ENCODE measurements at places on chromosomes 3 and 15. TPM values are rescaled to one million over a fixed set of nuclear protein-coding genes. Genes with fewer than 3 reads are reported as not detected.
A peak's percentile ranks its signal among the peaks of the same experiment; 100 is the strongest.

- no peak for DNase-seq
These were observed 16.4 kb downstream of the MYL3 start for GRCh38 chr3:46846624-46847542.

DNA sequence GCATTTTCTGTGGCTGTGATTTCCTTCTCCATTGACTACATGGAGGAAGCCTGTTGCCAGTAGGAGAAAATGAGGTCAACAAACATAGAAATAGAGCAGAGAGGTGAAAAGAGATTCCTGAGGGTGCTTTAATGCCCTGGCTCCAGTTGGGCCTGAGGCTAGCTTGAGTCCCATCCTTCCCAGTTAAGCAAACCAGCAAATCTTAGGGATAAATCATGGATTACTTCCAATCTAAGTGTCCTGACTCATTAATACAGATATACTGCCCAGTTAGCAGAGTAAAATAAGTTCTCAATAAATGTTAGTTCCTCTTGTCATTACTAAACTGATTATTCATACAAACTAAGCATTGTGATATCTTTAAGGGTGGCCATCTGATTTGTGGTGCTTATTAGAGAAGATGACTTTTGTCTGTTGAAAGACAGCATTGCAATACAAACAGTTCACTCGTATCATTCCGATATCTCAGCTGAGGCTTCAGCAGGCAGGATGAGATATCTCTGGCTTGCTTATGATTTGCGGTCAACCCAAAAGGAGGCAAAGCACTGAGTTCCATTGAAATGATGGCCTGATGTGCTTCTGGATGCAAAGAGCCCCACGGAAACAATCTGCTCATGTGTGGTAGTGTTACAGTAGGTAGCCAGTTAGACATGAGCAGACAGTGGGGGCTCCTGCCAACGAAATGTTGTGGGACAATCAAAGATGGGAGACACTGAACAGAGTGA is 6.6 kb upstream of the STARD5 start:
- DNase-seq: no peak

DNA sequence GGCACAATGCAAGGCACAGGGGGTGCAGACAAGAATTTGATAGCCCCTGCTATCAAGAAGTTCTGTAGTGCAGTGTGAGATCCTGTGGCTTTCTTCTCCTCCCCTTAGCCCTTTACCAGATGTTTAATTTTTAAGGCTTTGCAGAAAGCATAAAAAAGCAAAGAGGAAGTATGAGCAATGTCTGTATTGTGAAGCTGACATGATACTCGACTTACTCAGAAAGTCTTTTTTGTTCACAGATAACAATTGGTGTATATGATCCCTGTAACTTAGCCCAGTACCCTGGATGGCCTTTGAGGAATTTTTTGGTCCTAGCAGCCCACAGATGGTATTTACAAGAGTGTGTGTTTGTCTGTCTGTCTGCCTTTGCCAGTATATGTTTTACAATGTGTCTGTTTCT is 58.9 kb downstream of the ATG7 start:
- DNase-seq: no peak

DNA sequence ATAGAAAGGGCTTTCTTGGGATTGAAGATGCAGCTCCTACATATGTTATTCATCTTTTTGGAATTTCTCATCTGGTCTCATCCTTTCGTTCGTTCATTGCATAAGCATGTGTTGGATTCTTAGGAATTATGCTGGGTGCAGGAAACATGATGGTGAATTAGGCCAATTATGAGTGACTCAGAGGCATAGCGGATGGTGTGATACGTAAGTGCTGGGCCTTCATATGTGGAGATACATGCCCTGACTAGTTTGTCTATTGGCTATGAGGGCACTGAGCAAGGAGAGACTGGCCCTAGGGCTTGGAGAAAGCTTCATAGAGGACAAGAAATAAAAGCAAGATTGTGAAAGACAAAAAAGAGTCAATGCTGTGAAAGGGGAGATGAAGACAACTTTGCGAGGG is 235.1 kb downstream of the MYRIP start:
- no peak for DNase-seq

DNA sequence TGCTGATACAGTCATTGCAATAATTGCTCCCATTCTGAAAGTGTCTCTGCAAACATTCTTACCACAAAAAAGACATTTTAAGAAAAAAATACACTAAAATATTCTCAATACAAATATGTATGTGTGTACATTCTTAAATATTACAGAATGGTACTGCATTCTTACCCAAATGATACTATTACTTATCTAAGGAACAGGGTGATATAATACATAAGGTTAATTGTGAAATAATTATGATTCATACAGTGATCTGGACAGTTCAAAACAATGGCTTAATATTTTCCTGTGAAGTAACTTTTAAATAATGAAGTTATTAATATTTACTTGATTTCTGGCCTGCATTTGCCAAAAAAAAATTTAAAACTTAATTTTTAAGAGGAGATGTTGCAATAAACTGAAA is 694.6 kb downstream of the TUSC7 start:
- no peak for DNase-seq

DNA sequence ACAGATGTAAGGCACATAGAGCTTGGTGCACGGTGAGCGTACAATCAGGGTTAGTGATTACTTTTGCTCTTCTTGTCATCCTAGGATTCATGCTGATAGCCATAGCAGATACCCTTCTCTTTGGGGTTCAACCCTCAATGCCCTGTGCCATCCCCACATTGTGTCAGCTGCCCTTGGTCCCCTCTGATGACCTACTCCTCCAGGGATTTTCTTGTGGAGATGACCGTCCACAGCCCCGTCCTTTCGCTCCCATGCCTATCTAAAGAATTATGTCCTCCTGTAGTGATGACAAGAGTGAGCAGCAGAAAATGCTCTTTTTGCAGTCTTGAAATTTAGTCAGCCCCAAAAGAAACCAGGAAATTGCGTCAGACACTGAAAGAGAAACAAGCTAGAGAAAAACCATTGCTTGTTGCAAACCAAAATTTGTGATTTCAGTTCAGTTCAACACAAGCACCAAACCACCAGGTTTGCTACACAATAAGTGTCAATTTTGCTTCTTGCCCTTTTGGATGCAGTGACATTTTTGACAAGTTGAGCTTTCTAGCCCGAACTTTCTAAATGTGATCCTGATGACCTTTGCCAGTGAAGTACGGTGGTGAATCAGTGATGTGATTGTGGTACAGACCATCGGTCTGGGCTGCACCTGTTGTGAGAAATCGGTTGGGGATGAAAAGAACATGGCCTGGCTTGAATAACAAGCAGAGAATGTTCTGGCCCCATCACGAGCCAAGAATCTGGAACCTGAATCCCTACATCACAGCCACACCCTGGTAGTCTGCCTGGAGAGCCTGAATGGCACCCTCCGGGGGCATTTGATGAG is 41.3 kb downstream of the CMTM7 start:
- peak; percentile 33 for DNase-seq

GRCh38 chr3:78476076-78476475 is 1291.7 kb downstream of the ROBO1 start:
- DNase-seq: no peak

The CISH gene
- 46.5 TPM for total RNA-seq

The CIAO2A gene
- 31.1 TPM for total RNA-seq

All from T-cell (primary cell).